Colonic mucosa (tissue), 4 donors: ENCODE measurements at places on chromosomes 3 and 15.
A peak's percentile ranks its signal among the peaks of the same experiment; 100 is the strongest.

DNA sequence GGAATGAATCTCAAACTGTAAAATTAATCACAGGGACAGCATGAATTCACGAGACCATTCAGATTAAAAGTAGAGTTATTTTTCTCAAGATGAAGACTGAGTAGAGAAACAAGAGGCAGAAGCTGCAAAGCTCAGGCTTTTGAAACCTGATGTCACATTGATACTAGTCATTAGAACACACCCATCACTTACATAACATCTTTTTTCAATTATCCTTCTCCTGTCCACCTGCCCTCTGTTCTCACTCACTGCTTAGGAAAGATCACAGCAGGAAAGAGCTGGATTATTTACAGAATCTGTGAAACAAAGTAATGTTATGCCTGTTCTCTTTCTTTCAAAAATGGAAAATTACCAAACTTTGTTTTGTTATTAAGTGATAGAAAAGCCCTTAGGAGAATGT lies 72.0 kb upstream of the CDAN1 start:
- no peak overlapping the region for H3K27ac ChIP-seq
- H3K4me3 ChIP-seq, result no peak overlapping the region
- H3K4me1 ChIP-seq, result no peaks in the 10 kb centered on the region
- no peaks in the 10 kb centered on the region for H3K36me3 ChIP-seq
- no peak for DNase-seq

DNA sequence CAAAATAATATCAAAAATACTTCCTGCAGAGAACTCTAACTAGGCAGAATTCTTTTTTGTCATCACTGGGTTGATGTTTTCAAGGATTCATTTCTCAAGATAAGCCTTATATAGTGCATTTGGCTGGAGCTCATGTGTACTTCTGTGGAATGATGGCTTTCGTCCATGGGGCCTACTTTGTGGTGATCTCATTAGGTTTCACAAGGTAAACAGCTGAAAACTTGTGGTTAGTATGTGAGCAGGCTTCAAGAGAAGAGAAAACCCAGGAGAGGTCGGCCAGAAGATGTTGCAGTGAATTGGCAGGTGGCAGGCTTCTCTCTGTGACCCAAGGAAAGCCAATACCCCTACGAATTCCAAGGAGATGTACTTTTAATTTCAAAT lies 121.4 kb upstream of the PHLDB2 start:
- no peak overlapping the region for H3K4me3 ChIP-seq
- no peak for DNase-seq
- H3K27ac ChIP-seq, result no peak overlapping the region
- no peaks in the 10 kb centered on the region for H3K4me1 ChIP-seq

DNA sequence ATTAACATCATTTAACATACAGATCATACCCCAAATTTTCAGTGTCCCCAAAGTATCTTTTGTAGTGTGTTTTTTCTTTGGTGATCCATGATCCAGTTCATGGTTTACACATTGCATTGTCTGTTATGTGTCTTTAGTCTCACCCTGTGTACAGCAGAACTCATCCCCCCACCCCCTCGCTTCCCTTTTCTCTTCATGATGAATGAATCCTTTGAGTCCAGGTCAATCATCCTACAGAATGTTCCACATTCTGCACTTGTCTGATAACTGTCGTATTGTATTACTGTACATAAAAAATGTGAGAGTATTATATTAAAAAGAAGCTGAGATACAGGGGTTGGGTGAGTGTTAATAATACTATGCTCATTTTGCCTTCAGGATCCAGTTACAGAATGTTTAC lies 14.6 kb upstream of the NIT2 start:
- no peak for DNase-seq
- H3K4me1 ChIP-seq, result no peaks in the 10 kb centered on the region
- H3K27me3 ChIP-seq, result no peaks in the 10 kb centered on the region

- H3K36me3 ChIP-seq, result no peaks in the 10 kb centered on the region
- no peak overlapping the region for H3K27ac ChIP-seq
- H3K4me1 ChIP-seq, result no peaks in the 10 kb centered on the region
- no peak for DNase-seq
Observed at GRCh38 chr3:73484656-73485248, 140.0 kb downstream of the PDZRN3 start.

DNA sequence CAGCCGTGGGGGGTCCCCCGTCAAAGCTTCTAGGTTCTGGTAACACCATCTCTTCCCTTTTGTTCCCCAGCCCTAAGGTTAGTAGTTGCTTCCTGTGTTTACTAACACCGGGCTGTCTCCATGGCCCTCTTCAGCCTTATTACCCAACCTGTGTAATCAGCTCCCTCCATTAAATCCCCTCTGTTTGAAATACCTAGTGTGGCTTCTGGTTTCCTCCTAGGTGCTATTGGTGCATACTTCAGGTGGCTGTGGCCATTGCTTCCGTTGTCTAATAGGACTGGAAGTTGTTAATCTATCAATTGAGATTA lies 35.3 kb downstream of the MOBP start:
- no peaks in the 10 kb centered on the region for H3K36me3 ChIP-seq
- no peak for DNase-seq
- no peaks in the 10 kb centered on the region for H3K27me3 ChIP-seq

- peak; percentile 57 for DNase-seq
- peak within 1 kb of the TSS; percentile 87 for H3K4me3 ChIP-seq
- H3K36me3 ChIP-seq, result no peaks in the 10 kb centered on the region
- peaks cover 10% of the 10 kb centered on the region for H3K4me1 ChIP-seq
- peak within 1 kb of the TSS; percentile 99 for H3K27ac ChIP-seq
Observed at GRCh38 chr3:184361532-184361931, at the start of the genes CLCN2 and POLR2H. TSS of gene CLCN2 (minus strand) at chr3:184361605. CDS start at chr3:184361479, 126 bp downstream. TSS of gene POLR2H (plus strand) at chr3:184361710. CDS start at chr3:184363493, 1,783 bp downstream.

DNA sequence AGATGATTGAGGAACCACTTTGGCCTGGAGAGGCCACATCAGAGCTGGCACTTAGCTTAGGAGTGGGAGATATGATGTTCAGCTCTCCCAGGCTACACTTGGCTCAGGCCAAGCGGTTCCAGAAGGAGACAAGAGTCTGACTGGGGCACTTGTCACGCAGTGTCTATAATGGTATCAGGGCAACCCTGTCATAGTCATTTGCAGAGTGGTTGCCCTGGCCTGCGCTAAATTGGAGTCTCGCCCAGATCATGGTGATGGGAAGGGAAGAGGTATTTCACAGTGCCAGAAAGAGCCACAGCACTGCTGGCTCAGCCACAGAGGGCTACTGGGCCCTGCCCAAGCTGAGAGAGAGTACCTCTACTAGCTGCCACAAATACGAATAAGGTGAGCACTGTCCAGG lies 186.9 kb upstream of the CRBN start:
- H3K4me1 ChIP-seq, result no peaks in the 10 kb centered on the region
- H3K27me3 ChIP-seq, result no peaks in the 10 kb centered on the region
- H3K4me3 ChIP-seq, result no peak overlapping the region
- H3K27ac ChIP-seq, result no peak overlapping the region

DNA sequence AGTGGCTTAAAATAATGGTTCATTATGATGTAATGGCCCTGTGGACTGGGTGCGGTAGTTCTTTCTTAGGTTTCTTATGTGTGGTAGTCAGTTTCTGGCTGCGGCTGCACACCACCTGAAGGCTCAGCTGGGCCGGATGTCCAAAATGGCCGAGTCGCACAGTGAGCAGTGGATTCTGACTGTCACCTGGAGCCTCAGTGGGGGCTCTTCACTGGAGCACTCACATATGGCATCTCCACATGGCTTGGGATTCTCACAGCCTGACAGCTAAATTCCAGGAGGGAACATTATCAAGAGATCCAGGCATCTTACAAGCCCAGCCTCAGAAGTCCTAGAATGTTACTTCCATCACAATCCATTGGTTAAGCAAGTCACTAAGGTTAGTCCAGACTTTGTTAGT lies 26.8 kb upstream of the ALDH1L1 start:
- H3K36me3 ChIP-seq, result no peaks in the 10 kb centered on the region
- H3K27ac ChIP-seq, result no peak overlapping the region
- no peaks in the 10 kb centered on the region for H3K4me1 ChIP-seq
- H3K4me3 ChIP-seq, result no peak overlapping the region

DNA sequence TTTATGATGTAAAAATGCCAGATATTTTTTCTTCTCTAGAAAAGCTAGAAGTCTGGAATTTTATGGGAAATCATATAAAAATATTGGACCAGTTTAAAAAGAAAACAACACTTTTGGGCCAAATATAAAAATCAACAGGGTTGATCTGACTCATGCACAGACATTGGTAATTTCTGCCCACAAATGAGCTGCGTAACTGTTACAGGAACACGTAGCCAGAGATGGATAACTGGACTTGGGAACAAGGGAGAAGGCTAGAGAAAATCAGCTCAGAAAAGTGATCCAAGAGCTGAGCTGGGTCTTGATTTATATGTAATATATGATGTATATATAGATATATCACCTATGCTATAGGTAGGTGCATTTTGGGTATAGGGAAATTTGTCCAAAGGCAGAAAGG lies 36.8 kb upstream of the NAALADL2 start:
- H3K27me3 ChIP-seq, result no peaks in the 10 kb centered on the region
- no peak for DNase-seq
- no peaks in the 10 kb centered on the region for H3K4me1 ChIP-seq
- no peaks in the 10 kb centered on the region for H3K36me3 ChIP-seq

DNA sequence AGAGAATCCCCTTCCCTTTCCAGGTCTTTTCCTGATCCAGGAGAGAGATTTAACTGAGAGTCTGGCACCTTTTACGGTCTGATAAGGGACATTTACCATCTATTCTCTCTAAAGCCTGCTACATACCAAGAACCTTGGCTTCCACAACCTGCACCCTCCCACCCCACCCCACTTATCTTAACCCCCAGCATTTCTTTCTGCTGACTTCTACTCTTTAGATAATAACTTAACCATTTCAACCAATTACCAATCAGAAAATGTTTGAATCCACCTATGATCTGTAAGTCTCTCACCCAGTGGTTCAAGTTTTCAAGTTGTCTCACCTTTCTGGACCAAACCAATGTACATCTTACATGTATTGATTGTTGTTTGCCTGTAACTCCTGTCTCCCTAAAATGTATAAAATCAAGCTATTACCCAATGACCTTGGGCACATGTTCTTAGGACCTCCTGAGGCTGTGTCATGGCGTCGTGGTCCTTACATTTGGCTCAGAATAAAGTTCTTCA lies 74.0 kb downstream of the MCF2L2 start:
- H3K4me1 ChIP-seq, result no peaks in the 10 kb centered on the region
- no peak overlapping the region for H3K27ac ChIP-seq
- H3K36me3 ChIP-seq, result no peaks in the 10 kb centered on the region
- no peaks in the 10 kb centered on the region for H3K27me3 ChIP-seq
- DNase-seq, result no peak

DNA sequence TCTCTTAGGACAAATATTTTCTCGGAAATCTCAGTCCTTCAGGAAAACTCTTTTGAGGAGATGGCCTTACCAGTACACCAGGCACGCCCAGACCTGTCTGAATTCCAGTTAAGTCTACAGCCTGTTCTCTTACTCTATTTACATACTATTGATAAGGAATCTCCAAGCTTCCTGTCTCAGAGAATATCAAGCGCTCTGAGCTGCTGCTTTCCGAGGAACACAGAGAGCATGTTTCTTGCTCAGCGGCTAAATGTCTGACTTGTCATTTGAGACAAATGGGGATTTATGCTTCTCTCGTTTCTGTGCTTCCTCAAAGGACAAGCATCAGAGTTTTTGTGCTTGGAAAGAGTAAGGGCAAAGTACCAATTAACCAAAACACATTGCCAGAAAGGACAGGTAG lies 112.4 kb upstream of the CCDC54 start:
- no peak overlapping the region for H3K4me3 ChIP-seq
- H3K27me3 ChIP-seq, result no peaks in the 10 kb centered on the region
- no peak overlapping the region for H3K27ac ChIP-seq
- no peaks in the 10 kb centered on the region for H3K4me1 ChIP-seq
- DNase-seq, result peak; percentile 20

DNA sequence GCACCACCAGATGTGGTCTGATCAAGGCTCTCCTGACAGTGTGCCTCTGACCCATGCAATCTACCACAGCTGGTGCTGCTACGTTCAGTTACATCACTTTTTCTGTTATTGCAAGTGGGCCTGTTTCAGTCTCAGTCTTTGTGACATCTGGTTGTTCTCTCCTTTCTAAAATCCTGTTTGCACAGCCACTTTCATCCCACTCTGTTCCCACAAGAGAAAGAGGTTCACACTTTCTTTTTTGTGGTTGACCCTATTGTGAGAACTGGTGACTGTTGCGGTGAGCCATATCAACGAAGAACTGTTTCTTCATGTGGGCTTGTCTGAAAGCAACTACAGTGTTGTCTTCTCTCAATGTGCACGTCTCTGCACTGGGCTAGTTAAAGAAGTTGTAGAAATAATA lies 342.8 kb upstream of the ARPP21 start:
- no peaks in the 10 kb centered on the region for H3K4me1 ChIP-seq
- no peak overlapping the region for H3K4me3 ChIP-seq
- no peak for DNase-seq
- no peaks in the 10 kb centered on the region for H3K27me3 ChIP-seq
- H3K36me3 ChIP-seq, result no peaks in the 10 kb centered on the region

DNA sequence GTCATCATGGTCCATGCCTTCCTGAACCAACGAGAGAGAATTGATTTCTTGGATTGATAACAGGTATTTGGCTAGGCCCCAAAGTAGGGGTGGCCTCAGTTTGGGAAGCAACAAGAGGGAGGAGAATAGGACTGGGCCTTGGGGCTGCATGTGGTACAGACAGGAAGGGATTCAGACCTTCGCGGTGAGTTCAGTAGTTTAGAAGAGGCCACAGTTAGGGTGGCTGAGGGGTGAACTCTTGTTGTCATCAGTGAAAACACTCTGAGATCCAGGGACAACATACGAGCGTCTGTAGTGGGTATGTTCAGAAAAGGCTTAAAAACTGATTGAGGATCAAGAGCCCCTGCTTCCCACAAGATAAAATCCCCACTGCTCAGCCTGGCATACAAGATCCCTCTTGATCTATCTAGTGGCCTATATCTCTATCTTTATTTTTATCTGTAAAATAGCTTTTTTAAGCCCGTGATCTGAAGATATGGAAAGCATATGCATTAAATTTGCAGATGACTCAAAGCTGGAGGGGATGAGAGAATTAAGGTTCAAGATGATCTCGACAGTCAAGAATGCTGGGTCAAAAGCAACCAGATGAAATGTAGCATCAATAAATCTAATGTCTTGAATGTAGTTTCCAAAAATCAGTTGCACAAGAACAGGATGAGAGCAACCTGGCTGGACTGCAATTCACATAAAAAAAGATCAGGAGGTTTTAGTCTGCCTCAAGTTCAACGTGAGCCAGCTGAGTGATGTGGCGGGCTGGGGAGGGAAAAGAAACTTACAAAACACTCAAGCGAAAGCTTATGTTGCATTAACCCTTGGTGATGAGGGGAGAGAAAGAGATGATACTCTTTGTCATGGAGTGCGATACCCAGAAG lies 221.1 kb upstream of the TLE3 start:
- no peak overlapping the region for H3K4me3 ChIP-seq
- no peaks in the 10 kb centered on the region for H3K36me3 ChIP-seq
- H3K27me3 ChIP-seq, result no peaks in the 10 kb centered on the region
- no peaks in the 10 kb centered on the region for H3K4me1 ChIP-seq
- H3K27ac ChIP-seq, result no peak overlapping the region

DNA sequence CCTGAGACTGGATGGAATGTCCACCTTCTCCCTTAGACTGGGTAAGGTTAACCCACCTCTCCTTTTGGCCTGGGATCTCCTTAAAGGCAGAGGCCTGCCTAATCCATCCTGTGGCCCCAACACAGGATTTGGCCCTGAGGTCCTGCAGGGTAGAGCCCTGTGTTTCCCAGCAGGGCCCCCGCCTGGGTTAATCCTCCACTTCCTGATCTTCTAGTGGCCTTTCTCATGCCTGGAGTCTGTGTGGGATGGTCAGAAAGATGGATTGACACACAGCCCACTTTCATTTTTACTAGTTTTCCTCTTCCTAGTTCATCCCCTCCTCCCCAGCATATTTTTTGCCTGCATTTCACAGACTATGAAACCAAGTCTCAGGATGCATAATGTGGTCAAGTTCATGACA lies 48.9 kb upstream of the SLC6A6 start:
- H3K27me3 ChIP-seq, result no peaks in the 10 kb centered on the region
- H3K36me3 ChIP-seq, result no peaks in the 10 kb centered on the region
- no peak overlapping the region for H3K4me3 ChIP-seq
- H3K4me1 ChIP-seq, result no peaks in the 10 kb centered on the region

- H3K4me1 ChIP-seq, result peaks cover 5% of the 10 kb centered on the region
- no peaks in the 10 kb centered on the region for H3K27me3 ChIP-seq
- H3K36me3 ChIP-seq, result no peaks in the 10 kb centered on the region
- no peak overlapping the region for H3K27ac ChIP-seq
Observed at GRCh38 chr15:64521726-64522164, 61.4 kb downstream of the ZNF609 start.
